PC-3 (cell line): ENCODE measurements at places on chromosomes 1 and 21. TPM values are rescaled to one million over a fixed set of nuclear protein-coding genes. Genes with fewer than 3 reads are reported as not detected.

- peak; percentile 47 for DNase-seq
These were observed 85.4 kb upstream of the SIM2 start for GRCh38 chr21:36613554-36613953.

DNA sequence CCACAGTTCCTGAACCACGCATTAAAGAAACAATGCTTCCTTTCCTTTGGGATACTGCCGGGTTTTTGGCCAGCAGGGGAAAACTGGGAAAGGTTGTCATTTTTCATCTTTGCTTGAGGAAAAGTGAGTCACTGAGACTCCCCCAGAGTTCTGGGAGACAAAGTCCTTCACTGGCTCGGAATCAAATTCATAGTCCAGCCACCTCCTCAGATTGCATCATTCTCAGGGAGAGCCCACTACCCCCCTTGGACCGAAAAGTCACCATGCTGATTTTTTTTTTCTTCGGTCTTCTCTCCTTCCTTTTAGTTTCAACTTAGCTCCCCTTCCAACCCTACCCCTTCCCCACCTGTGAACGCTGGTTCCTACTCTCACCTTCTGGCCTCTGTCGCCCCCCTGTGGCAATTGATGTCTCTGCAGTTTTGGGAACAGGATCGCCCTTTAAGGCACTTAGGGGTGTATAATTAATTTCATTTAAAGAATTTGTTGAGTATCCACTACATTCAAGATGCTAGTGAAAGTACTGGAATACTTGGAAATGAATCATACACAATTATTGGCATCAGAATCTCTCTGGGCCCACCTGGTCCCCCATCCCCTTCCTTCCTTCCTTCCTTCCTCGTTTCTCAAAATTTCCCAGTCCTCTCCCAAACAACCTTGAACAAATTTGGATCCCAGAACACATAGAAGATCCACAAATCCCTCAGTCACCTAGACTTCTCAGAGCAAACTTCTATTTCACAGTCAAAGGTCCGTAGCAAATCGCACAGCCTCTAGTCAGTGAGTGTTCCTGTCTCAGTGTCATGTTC lies 6.9 kb downstream of the ACKR1 start:
- peak; percentile 73 for DNase-seq

The EFNA3 gene
- total RNA-seq, result 16.2 and 23.5 TPM in 2 replicates

DNA sequence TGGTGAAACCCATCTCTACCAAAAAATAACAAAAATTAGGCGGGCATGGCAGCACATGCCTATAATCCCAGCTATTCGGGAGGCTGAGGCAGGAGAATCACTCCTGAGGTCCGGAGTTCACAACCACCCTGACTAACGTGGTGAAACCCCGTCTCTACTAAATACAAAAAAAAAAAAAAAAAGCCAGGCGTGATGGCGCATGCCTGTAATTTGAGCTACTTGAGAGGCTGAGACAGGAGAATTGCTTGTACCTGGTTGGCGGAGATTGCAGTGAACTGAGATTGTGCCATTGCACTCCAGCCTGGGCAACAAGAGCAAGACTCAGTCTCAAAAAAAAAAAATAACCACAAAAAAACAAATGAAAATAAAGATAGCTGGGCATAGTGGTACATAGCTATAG lies 42.3 kb downstream of the CC2D1B start:
- no peak for DNase-seq

- DNase-seq, result no peak
These were observed 73.9 kb downstream of the EBNA1BP2 start for GRCh38 chr1:43098200-43098599.

GRCh38 chr1:74426208-74426937 lies 86.0 kb downstream of the LRRC53 start:
- DNase-seq, result no peak

The PM20D1 gene
- not detected in 2 replicates for total RNA-seq

The ANGPTL7 gene
- not detected in 2 replicates for total RNA-seq

The ADORA1 gene
- total RNA-seq, result 1.4 and 3.9 TPM in 2 replicates

The CD1C gene
- not detected in 2 replicates for total RNA-seq

DNA sequence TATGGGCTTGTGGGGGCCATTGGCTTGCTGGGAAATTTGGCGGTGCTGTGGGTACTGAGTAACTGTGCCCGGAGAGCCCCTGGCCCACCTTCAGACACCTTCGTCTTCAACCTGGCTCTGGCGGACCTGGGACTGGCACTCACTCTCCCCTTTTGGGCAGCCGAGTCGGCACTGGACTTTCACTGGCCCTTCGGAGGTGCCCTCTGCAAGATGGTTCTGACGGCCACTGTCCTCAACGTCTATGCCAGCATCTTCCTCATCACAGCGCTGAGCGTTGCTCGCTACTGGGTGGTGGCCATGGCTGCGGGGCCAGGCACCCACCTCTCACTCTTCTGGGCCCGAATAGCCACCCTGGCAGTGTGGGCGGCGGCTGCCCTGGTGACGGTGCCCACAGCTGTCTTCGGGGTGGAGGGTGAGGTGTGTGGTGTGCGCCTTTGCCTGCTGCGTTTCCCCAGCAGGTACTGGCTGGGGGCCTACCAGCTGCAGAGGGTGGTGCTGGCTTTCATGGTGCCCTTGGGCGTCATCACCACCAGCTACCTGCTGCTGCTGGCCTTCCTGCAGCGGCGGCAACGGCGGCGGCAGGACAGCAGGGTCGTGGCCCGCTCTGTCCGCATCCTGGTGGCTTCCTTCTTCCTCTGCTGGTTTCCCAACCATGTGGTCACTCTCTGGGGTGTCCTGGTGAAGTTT lies 550 bp downstream of the RXFP4 start:
- no peak for DNase-seq

The CNKSR1 gene
- 32.1 and 34.5 TPM in 2 replicates for total RNA-seq

- DNase-seq, result no peak
These were observed 8.3 kb downstream of the PGM1 start for GRCh38 chr1:63601463-63601862.

GRCh38 chr21:34986561-34987500 lies 62.3 kb downstream of the RUNX1 start:
- DNase-seq, result peak; percentile 62

GRCh38 chr21:43866659-43867331 lies 1.8 kb downstream of the AGPAT3 start:
- DNase-seq, result peak; percentile 46

DNA sequence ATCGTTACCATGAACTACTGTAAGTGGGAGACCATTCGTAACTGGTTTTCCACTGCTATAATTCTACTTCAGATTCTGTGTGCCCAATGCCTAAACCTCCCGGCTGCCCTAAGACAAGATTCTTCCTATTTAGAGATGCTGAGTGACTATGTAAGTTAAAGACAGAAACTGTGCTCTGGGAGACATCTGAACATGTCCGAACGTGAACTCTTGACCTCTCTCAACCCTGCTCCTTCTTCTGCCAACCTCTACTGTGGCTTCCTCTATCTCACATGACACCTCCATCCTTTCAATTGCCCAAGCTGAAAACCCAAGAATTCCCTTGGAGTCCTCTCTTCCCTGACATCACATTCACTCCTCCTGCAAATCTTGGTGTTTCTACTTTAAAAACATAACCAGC lies 182.9 kb downstream of the AKT3 start:
- DNase-seq, result no peak

- no peak for DNase-seq
These were observed 981.9 kb downstream of the ADGRL2 start for GRCh38 chr1:82782599-82782998.

The RNF223 gene
- 147 and 171 TPM in 2 replicates for total RNA-seq
